Fibroblast of mammary gland (primary cell): ENCODE measurements at places on chromosomes 11 and 22.

GRCh38 chr11:77967753-77968152 is 26.7 kb downstream of the INTS4 start:
- DNase-seq, result no peak

DNA sequence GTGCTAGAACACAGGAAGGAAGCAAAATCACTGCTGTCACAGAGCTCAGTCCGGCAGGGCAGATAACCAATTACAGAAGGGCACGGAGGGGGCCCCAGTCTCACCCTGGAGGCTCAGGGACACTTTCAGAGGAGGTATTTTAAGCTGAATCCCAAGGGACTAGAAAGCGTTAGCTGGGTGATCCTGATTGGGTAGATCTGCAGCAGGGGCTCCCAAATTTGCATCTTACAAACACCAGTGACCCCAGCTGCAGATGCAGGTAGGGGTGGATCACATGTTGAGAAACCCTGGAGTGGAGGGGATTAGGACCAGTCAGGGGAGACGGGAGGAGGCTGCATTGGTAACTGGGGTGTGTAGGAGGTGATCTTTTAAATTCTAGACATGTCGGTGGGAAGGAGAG is 91.4 kb downstream of the CSNK2A3 start:
- DNase-seq, result no peak

GRCh38 chr11:8719211-8719649 is 36.6 kb downstream of the RPL27A start:
- peak; percentile 97 for DNase-seq

- no peak for DNase-seq
Measured at GRCh38 chr11:77495526-77495925, 21.6 kb upstream of the PAK1 start.

DNA sequence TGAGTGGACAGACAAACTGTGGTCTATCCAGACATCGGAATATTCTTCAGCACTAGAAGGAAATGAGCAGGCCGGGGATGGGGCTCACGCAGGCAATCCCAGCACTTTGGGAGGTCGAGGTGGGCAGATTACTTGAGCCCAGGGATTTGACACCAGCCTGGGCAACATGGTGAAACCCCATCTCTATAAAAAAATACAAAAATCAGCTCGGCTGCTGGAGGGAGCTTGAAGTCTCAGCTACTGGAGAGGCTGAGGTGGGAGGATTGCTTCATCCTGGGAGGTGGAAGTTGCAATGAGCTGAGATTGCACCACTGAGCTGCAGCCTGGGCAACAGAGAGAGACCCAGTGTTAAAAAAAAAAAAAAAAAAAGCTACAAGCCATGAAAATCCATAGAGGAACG is 8.0 kb upstream of the CTSD start:
- peak; percentile 78 for DNase-seq

GRCh38 chr22:19258371-19258770 is 33.1 kb downstream of the CLTCL1 start:
- no peak for DNase-seq

DNA sequence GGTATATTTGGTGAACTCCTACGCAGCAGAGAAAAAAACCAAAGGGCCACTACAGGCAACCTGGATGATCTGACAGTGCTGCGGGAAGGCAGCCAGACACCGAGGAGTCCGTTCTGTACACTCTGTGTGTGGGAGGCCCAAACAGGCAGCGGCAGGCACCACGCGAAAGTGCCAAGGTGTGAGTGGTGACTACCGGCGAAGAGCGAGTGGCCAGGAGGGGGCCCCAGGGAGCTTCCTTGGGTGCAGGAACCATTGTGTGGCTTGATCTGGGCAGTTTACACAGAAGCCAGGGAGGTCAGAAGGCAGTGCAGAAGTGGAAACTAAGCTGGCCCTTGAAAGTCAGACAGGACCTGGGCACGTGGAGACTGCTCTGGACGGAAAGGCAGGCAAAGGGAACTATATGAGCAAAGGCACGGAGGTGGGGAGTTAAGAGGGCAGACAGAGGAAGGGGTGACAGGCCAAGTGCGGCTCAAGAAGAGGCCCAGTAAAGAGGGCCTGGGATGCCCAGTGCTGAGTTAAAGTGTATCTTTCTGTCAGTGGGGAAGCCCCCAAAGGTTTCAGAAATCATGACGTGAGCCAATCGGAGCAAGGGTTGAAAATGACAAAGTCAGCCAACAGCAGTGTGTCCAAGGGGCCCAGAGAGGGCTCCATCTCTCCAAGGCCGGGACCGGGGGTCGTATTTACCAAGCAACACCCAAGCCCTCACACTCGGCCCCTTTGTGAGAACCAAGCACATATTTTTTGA is 10.6 kb downstream of the TMEM184B start:
- peak; percentile 70 for DNase-seq

GRCh38 chr11:76610871-76611475 is 59.6 kb downstream of the LRRC32 start:
- no peak for DNase-seq

GRCh38 chr11:109138196-109138595 is 283.8 kb upstream of the C11orf87 start:
- peak; percentile 35 for DNase-seq
